ENCODE measurements at places on chromosomes 12 and 14.

- DNase-seq, result no peak
Measured at GRCh38 chr12:75710361-75711069, 199.1 kb upstream of the KRR1 start.

DNA sequence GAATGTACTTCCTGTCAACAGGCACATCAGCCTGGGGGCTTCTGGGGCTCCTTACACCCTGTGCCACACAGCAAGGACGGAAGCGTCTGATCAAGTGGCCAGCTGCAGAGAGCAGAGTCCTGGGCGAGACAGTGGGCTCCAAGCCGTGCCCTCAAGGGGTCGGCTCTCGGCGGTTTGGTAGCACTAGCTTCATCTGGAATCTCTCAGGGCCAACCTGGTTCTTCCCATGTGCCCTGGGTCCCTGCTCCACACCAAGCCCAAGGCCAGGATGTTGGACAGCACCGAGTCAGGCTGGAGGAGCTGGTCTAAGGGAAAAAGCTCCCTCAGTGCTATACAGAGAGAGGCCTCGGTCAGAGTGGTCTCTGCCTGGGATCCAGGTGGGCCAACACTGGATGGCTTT is 20.5 kb downstream of the DIO3 start:
- DNase-seq, result no peak

GRCh38 chr14:62206456-62206855 is 444.2 kb downstream of the SNAPC1 start:
- no peak for DNase-seq

DNA sequence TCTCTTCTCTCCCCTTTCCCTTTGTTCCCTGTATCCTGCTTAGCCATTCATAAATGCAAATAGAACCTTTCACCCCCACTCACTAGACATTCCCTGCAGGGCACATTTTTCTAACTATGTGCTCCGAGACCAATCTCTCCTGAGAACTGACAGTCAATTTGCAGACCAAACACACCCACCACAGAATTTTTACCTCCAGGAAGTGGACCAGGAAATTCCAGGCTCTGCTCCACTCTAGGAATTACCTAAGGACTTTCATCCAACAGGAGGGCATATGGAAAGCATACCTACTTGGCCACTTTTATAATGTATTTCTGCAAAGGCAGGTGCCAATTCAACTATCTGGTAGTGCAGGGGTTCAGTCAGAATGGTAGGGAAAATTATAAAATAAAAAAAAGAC is 8.9 kb upstream of the TAS2R46 start:
- DNase-seq, result no peak

DNA sequence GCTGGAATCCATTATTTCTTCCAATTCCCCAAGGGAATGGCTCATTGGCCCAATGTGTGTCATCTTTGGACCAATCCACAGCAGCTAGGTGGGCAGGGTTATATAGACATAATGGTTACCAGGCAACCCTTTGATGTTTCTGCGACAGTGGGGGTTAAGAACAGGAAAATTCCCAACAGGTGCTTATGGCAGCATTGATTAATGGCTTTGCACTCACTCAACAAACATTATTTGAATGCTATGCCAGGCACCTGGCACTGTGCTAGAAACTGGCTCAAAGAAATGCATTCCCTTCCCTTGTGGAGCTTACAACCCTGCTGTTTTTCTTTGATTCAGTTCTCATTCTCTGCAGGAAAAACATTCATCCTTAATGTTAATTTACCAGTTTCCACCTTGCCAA is 1221.0 kb downstream of the AACS start:
- DNase-seq, result no peak

DNA sequence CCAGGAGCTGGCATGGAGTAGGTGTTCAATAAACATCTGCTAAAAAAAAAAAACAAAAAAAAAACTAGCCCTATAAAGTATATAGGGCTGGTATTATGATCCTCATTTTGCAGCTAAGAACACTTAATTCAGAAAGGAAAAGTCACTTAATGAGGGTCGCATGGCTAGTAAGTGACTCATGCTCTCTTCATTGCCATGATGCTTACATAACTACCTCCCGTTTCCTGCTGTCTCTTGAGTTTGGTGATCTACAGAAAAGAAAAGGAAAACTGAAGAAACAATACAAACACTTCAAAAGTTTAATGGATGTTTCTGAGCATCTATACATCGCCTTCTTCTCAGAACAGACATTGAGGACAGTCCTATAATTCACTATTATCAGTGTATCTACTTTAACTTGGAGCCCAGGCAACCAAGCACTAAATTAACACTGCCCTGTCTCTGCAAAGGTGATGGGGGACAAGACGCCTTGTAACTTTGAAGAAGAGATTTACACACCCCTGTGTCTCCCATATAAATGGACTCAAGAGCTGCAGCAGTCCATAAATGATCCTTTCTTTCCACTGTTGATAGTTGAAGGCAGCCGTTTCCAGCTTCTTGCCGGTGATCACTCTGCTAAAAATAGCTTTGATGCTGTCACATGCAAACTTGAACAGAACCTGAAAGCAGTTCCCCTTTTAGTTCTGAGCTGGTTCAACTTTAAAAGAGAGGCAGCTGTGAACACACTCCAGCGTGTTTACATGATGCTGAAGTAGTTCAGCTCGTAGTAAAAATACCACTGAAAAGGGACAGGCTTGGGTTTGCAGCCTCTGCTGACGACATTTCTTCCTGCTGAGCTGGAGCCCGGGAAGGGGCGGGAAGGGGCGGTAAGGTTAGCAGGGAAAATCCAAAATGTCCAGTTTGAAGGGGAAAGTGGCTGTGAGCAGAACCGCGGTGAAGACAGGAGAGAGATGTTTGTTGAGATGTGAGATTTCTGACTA is 113.3 kb downstream of the FOXN3 start:
- DNase-seq, result peak; percentile 85

DNA sequence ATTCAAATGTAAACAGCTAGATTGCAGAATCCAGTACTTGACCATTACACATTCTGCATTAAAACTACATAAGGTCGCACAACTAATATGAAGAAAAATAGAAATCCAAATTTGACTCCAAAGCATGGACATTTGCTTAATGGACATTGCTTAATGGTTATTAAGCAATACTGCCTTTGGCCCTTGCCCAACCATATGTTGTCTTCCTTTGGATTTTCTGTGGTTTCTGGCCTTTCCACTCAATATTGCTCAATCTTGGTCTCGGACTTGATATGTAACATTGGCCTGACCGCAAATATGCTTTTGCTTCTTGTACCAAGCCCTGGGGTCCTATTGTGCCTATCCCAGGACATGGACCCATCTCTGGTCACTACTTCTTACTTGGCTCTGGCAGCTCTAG is 67.2 kb downstream of the PTPRR start:
- peak; percentile 96 for DNase-seq

DNA sequence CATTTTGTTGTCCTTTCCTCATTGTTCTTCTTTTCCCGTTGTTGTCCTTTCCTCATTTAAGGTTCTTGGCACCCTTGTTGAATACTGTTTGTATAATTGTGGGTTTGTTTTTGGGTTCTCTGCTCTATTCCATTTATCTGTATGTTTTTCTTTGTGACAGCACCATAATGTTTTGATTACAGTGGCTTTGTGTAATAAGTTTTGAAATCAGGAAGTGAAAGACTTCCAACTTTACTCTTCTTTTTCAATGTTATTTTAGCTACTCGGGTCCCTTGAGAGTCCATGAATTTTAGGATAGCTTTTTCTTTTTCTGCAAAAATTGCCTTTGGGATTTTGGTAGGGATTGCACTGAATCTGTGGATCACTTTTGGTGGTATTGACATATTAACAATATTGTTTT is 28.1 kb downstream of the ETNK1 start:
- peak; percentile 60 for DNase-seq

GRCh38 chr14:75427126-75427481 is 718 bp upstream of the JDP2 start:
- no peak for DNase-seq

- no peak for DNase-seq
Measured at GRCh38 chr12:26292596-26292995, 97.2 kb downstream of the SSPN start.
